Activated T-helper 2 cell treated with anti-CD3 and anti-CD28 coated beads, Interferon-gamma antibody, Interleukin-2, Interleukin-4, amounts not matched to agents 10 μg/mL and 5 μg/mL and 100 μg/mL, durations not matched to agents 14 hours and 24 hours and 36 hours (primary cell): ENCODE measurements at places on chromosomes 2 and 18. TPM values are rescaled to one million over a fixed set of nuclear protein-coding genes. Genes with fewer than 3 reads are reported as not detected.

GRCh38 chr2:231985823-231986261 lies 24.3 kb downstream of the DIS3L2 start:
- DNase-seq, result no peak

DNA sequence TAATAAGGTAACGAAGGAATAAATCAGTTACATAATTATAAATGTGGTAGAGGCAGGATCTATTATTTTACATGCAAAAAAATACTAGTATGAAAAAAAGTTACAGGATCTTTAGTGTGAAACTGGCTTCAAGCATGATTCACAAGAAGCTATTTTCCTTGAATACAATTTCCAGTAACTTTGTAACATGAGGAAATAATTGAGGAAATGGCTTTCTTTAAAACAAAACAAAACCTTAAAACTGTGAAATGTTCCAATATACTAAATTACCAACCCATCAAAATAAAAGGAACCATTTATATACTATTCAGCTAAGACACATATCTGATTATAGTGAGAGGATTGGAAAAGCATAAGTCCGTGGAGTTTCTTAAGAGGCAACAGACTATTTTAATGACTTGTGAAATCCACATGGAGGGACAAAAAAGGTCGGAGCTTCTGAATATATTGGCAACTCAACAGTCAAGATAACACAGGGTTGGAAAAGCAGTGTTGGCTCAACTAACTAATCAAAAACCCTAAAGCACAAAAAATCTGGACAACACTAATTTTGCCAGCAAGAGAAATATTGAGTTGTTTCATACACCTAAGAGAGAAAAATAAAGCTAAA lies 10.6 kb downstream of the IRS1 start:
- DNase-seq, result no peak

DNA sequence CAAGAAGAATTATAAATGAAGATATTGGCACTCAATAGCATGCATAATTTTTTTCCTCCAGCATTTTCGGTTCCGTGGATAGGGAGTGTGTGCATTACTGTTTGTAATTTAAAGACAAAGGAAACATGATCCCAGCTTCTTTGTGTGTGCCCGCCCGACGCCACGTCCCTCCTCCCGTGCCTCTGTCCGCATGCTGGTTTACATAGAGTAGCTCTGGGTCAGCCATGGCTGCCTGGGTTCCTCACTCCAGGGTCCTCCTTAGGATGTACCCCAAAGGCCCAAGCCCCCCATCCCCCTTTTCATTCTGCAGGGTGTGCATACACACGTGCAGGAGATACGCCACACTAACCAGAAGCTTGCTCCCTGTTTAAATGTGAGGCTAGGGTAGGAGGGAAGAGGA lies 214.7 kb downstream of the KLHL29 start:
- DNase-seq, result no peak

DNA sequence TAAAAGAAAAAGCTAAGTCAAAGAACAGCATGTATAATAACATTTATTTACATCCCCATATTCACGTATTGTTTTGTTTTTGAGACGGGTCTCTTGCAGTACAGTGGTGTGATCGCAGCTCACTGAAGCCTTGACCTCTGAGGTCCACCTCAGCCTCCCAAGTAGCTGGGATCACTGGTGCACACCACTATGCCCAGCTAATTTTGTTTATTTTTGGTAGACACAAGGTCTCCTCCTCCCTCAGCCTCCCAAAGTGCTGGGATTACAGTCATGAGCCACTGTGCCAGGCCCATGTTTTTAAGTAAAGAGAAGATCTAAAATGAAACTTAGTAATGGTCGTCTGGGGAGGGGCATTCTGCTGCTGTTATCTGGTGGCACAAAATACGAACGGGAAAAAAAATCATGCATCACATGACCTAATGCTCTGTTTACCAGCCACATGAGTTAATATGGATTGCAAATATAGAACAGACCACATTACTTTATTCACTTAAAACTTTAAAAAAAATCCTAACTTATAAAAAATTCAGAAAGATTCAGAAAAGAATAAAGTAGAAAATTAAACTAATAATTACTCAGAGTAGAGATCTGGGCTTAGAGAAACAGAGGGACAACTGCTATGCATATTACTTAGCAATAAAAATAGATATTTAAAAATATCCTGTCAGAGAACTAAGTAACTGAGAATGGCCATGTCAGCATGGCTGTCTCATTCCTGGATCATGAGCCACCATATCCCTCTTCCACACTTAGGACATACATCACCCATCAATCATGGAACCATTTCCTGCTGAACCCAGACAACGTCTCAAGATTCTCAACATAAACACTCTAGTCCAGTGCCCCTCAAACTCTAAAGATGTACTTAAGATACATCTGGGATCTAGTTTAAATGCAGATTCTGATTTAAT lies 7.3 kb downstream of the MMADHC start:
- DNase-seq, result no peak

Gene MOGAT1
- 0.18 TPM in 1 of 2 replicates, not detected in the other for total RNA-seq

Gene NLRC4
- 0.16 TPM in 1 of 2 replicates, not detected in the other for total RNA-seq

Gene RAB17
- total RNA-seq, result 0.23 TPM in 1 of 2 replicates, not detected in the other

Gene ST3GAL5
- 13.8 and 15.7 TPM in 2 replicates for total RNA-seq

Gene PLGLB2
- total RNA-seq, result 2.0 and 2.5 TPM in 2 replicates
